ENCODE measurements at places on chromosomes 3 and 15. TPM values are rescaled to one million over a fixed set of nuclear protein-coding genes. Genes with fewer than 3 reads are reported as not detected.
A peak's percentile ranks its signal among the peaks of the same experiment; 100 is the strongest.

GRCh38 chr3:71601811-71602210 is 18.3 kb upstream of the FOXP1 start:
- no peak for DNase-seq

- DNase-seq = no peak
These were observed 6.5 kb downstream of the POPDC2 start for GRCh38 chr3:119653876-119654275.

DNA sequence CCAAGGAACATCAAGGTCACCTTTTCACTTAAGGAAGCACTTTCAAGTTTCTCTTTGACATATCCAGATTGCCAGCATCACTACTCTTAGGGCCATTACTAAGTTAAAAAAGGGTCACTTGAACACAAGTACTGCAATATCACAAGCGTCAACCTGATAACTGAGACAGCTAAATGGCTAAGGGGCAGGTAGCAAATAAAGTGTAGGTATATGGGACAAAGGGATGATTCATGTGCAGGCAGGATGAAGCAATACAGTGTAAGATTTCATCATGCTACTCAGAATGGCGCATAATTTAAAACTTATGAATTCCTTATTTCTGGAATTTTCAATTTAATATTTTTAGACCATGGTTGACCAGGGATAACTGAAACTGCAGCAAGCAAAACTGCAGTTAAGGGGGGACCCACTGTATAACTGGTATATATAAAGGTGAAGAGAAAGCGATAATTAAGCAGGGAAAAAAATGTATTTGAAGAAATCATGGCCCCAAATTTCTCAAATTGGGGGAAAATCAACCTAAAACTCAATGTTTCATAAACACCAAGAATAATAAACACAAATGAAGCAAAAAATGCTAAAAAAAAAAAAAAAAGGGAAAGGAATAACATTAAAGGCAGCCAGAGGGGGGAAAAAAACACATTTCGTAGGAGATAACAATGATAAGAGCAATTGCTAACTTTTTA is 13.1 kb downstream of the CCR1 start:
- DNase-seq = no peak

- DNase-seq = no peak
These were observed 474.6 kb upstream of the TPRG1 start for GRCh38 chr3:188697127-188697526.

- no peak for DNase-seq
These were observed 28.8 kb upstream of the GYG1 start for GRCh38 chr3:148962513-148962912.

DNA sequence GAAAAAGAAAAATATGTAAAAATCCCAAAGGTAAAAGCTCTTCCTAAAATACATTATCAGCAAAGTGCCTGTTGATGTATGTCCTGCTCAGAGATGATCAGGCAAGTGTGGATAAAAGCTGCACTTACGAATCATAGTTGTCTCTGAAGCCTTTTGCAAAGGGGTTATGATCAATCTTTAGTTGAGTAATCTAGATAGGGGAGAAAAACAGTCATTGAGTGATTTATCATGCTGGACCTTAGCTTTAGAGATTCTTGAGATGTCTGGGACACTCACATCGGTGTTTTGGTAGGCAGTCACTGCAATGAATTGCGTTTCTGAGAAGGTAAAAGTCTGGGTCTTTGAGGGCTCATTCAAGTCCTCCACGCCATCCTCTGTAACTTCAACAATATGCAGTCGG is 3.7 kb downstream of the EOMES start:
- DNase-seq = no peak

- DNase-seq = no peak
These were observed 19.5 kb upstream of the PIK3CB start for GRCh38 chr3:138854204-138854603.

GRCh38 chr15:31101262-31102038 is at the start of gene TRPM1:
Gene TRPM1, minus strand, starts transcription at chr15:31101725. Its CDS starts 20,370 bp downstream, at chr15:31081355.
- no peak for DNase-seq

DNA sequence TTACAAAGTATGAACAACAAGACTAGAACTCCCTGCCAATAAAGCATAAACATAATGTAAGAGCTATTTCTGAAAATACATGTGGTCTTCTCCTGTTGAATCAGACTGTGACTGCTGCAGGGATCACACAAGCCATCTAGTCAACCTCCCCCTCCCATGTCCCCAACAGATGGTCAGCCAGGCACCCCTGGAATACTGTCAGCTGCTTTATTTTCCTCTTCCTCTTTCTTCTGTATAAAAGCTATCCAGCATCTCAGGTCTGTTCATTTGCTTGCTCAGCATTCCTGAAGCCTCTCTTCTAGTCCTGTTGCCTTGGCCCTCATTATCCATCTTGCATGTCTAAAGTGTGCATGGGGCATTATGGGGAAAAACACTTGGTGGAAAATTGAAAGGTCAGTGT is 6.5 kb upstream of the MINDY4B start:
- no peak for DNase-seq

- DNase-seq = no peak
These were observed 271.9 kb upstream of the GADL1 start for GRCh38 chr3:31166249-31166885.

GRCh38 chr15:50916400-50916799 is 7.9 kb downstream of the AP4E1 start:
- no peak for DNase-seq

- DNase-seq = no peak
These were observed 2.6 kb downstream of the SACM1L start for GRCh38 chr3:45691842-45692241.

GRCh38 chr15:36598529-36599177 is 19.2 kb downstream of the CDIN1 start:
- DNase-seq = no peak

GRCh38 chr15:83695901-83696425 is 42.0 kb downstream of the ADAMTSL3 start:
- DNase-seq = no peak

GRCh38 chr3:158918008-158918407 is 116.2 kb downstream of the MFSD1 start:
- DNase-seq = no peak

- DNase-seq = no peak
These were observed 531.9 kb downstream of the AGBL1 start for GRCh38 chr15:86611417-86612040.

DNA sequence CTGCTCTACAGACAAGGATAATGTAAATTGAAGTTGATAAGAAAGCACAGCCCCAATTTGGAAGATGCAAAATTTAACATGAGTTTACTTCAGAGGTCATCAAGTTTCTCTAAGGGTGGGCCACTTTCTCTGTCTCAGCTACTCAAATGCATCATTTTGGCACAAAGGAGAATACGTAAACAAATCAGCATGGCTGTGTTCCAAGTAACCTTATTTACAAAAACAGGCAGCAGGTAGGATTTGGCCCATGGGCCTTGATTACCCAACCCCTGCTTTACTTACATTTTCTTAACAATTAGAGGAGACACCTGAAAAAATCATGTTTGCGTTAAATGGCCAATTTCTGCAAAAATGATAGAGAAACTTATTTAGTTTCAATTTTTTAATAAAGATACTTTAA is 181.7 kb downstream of the GBE1 start:
- DNase-seq = no peak

DNA sequence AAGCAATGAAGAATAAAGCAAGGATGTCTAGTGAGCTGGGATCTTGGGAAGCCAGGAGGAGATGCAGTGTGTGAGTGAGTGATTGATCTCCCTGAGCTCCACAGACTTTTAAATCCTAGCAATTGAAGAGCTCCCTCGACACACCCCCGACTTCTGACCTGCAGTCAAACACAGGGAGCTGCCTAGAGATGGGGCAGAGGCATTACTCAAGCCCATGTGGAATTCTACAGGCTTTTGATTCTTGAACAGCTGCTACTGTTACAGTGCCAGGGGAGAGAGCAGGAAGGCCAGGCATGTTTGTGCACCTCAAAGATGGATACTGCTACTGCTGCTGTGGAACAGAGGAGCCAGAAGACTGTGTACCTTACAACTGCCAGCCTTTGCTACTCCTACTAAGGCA is 1403.1 kb upstream of the ALCAM start:
- DNase-seq = no peak

DNA sequence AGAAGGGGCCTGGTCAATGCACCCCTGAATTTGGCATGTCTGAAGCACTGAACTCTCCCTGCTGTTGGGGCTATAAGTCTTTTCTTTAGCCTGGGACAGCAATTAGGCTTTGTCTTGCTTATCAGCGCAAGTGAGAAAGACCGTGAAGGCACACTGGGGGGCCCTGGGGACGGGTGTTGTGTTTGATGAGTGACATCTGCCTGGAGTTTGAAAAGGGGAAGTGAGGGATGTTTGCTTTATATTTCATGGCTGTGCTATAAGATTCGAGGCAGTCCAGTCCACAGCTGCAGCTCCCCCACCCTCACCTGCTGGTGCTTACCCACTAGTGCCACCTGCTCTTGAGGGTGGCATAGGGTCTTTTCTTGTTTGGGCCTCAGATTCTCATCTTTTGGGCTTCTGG is 44.8 kb downstream of the CEMIP start:
- no peak for DNase-seq

DNA sequence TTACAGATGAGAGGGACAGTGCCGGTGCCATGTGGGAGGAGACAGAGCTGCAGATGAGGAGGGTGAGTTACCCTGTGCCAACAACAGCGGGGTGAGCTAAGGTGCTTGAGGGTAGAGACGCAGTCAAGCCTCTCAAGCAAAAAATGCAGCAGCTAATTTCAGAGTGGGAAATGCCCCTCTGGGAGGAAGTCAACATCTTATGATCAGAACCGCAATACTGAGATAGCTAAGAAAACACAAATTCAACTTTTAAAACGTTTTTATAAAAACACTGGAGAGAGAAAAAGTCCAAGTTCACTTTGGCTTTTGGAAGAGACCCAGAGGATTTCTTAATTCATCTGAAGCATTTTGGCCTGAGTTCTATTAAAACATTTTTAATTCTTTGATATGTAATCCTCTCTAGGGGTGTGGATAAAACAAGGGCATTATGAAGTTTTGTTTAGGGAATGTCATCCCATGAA is 319.2 kb downstream of the SLC9A9 start:
- no peak for DNase-seq

- no peak for DNase-seq
These were observed 311.9 kb downstream of the PLOD2 start for GRCh38 chr3:145849115-145849514.

- peak; percentile 32 for DNase-seq
These were observed 4.2 kb downstream of the FURIN start for GRCh38 chr15:90872486-90873184.

- no peak for DNase-seq
These were observed 299.5 kb downstream of the GAP43 start for GRCh38 chr3:115922681-115923347.

DNA sequence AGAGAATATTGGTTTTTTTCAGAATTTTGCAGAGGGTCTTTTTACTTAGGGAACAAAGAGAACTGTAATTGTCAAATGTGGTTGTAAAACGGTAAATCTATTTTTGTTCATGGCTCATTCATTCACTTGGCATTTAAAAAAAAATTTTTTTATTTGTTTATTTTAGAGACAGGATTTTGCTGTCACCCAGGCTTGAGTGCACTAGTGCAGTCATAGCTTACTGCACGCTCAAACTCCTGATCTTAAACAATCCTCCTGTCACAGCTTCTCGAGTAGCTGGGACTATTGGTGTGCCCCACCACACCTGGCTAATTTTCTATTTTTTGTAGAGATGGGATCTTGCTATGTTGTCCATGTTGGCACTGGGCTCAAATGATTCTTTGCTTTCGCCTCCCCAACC is 301.8 kb downstream of the LPP start:
- no peak for DNase-seq

Gene CAND2
- 16.6 TPM for total RNA-seq

Gene PLA2G4E
- total RNA-seq = not detected

Gene MESP2
- not detected for total RNA-seq

Gene DOCK3
- total RNA-seq = 0.40 TPM

Gene SEMA3G
- 3.7 TPM for total RNA-seq

Gene ERICH6
- total RNA-seq = 0.36 TPM

Gene WDR6
- total RNA-seq = 230 TPM

Gene COL6A5
- not detected for total RNA-seq

Gene TAGLN3
- total RNA-seq = not detected

Gene ARL13B
- total RNA-seq = 16.3 TPM
